Lower leg skin (tissue), 4 donors: ENCODE measurements at places on chromosomes 6 and 20.

DNA sequence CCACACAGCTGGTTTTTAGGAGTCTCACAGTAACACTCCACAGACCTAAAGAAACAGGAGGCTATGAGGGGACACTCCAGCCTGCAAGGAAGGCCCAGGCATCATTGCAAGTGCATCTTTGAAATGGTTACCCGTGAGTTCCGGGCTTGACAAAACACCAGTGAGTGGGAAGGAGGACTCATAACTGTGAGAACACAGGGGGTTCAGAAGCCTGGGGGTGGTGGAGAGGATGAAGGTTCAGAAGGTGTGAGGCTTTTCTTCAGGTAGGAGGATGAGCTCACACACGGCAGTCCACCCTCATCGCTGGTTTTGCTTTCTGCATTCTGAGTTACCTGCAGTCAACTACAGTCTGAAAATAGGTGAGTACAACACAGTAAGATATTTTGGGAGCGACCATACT, 39.9 kb downstream of the MAP7 start:
- no peak for DNase-seq

DNA sequence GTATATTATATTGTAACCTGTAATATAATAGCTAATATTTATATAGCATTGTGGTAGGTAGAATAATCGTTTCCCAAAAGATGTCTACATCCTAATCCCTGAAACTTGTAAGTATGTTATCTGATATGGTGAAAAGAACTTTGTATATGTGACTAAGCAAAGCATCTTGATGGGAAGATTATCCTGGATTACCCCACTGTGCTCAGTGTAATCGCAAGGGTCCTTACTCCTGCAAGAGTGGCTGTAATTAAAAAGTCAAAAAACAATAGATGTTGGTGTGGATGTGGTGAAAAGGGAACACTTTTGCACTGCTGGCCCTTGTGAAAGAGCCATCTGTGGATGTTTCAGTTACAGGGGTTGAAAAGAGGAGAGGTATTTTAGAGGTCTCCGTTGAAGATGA, 95.2 kb downstream of the EDN1 start:
- no peak for DNase-seq

DNA sequence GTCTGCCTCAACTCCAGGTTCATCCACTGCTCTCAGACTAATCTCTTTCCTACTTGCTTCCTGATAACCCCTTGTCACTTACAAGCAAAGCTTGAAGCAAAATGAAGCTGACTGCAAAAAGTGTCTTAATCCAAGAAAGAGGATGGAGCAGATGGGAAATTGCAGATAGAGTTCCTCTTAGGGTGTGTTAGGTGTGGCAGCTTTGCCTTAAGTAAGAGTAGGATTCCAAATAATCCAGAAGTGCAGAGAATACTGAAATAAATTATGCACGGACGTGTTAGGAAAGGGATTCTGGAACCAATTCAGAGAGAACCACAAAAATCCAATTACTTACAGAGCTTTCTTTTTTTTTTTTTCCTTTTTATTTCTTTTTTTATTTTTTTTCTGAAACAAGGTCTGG, 6.1 kb upstream of the RPL7L1 start:
- DNase-seq: no peak

GRCh38 chr20:34663213-34663943, 13.5 kb downstream of the PIGU start:
- no peak for DNase-seq

GRCh38 chr20:41278936-41279335, 38.6 kb downstream of the ZHX3 start:
- no peak for DNase-seq

DNA sequence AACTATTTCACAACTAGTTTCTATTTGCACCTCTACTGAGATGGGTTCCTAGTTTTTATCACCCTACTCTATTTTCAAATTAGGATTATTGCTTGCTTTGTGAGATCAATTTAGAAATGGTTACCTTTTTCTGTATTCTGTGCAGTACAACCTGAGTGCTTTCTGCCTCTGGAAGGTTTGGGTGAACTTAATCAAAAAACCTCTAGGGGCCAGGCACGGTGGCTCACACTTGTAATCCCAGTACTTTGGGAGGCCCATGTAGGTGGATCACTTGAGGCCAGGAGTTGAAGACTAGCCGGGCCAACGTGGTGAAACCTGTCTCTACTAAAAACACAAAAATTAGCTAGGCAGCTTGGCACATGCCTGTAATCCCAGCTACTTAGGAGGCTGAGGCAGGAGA, 63.3 kb downstream of the SCAF8 start:
- DNase-seq: no peak

GRCh38 chr20:64149141-64149540, 15.1 kb upstream of the MYT1 start:
- DNase-seq: peak; percentile 64

DNA sequence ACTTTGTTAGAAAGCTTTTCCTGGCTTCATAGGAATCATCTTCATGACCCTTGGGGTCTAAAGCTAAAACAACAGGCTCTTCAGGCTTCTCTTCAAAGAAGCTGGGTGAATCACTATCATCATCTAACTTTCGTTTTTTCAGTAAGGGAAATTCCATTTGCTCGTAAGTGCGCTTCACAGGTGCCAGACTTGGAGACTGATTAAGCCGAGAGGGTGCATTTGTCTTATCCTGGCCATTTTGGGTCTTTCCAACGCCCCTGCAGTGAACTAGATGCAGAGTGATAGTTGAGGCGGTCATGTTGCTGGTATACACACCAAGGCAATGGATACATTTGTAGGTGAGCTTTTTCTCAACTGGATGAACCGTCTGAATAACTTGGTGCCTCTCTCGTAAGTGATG, 38.8 kb downstream of the ADNP start:
- DNase-seq: no peak

DNA sequence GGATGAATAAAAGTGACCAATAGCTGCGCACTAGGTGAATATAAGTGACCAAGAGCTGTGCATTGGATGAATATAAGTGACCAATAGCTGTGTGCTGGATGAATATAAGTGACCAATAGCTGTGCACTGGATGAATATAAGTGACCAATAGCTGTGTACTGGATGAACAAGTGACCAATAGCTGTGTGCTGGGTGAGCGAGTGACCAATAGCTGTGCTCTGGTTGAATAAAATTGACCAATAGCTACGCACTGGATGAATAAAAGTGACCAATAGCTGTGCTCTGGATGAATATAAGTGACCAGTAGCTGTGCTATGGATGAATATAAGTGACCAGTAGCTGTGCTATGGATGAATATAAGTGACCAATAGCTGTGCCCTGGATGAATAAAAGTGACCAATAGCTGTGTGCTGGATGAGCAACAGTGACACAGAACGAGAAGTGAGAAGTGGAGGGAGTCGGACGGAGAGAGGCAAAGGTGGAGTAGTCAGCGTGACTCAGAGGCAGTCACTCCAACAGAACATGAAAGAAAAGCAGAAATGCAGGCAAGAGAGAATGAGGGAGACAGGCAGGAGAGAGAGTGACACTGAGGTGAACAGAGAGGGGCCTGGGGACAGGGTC, 38.5 kb downstream of the RBM38 start:
- no peak for DNase-seq

DNA sequence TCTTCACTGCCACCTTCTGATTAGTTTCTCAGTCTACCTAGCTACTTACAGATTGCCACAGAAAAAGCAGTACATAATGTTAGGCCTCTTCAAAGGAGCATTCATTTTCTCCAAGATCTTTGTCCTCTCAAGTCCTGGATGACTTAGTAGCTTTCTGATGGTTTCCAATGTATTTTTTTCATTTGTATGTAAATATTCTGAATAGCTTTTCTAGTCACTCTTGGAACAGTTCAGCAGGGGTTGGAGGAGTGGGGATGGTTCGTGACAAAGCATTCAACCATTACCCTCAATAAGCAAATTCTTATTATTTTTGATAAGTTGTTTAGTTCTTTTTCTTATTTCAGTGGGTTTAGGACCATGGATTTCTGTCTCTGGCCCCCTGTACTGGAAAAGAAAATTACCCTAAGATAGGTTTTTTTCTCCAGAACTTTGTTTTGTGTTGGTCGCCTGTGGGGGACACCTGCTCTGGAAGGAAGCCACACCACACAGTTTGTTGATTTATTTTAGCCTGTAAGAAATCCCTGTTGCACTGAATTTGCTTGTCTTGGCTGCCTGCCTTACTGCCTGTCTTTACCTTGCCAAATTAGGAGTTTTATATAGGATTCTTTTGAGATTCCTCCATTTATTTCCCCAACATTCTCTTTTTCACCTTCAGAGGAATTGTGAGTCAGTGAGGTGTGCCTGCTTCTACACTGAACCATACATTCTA, 247.9 kb downstream of the RFPL4B start:
- DNase-seq: no peak

- DNase-seq: no peak
Measured at GRCh38 chr20:5675103-5676091, 74.8 kb upstream of the SHLD1 start.

GRCh38 chr6:20840675-20841074, 306.4 kb downstream of the CDKAL1 start:
- DNase-seq: no peak

DNA sequence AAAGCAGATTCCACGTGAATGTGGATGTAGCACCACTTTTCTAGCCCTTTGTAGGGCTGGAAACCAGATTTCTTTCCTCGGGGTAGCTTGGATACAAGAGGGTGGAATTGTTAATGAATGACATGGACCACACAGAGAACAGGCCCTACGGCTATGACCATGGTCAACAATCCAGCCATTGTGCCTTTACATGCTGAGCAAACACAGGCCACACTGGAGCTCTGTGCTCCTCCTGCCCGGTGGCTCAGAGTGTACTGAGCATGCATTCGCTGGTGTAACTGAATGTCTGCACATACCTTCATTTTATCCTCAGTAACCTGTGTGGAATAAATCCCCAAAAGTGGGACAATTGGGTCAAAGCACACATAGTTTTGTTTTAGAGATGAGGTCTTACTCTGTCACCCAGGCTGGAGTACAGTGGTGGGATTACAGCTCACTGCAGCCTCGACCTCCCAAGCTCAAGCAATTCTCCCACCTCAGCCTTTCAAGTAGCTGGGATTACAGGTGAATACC, 32.8 kb downstream of the LRP11 start:
- DNase-seq: no peak

DNA sequence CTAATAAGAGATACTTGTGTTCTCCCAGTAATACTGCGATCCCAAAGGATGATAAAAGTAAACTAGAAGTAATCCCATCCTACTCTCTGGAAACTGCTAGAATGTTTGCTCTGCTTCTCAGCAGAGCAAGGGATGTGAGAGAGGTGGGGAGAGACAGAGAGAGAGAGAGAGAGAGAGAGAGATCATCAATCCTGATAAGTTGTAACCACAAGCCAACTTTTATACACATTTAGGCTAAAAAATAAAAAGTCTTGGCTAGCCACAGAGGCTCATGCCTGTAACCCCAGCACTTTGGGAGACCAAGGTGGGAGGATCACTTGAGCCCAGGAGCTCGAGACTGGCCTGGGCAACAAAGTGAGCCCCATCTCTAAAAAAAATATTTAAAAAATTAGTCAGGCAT, 16.0 kb upstream of the TRIM38 start:
- DNase-seq: no peak

GRCh38 chr20:40774252-40774651, 85.2 kb upstream of the MAFB start:
- no peak for DNase-seq

DNA sequence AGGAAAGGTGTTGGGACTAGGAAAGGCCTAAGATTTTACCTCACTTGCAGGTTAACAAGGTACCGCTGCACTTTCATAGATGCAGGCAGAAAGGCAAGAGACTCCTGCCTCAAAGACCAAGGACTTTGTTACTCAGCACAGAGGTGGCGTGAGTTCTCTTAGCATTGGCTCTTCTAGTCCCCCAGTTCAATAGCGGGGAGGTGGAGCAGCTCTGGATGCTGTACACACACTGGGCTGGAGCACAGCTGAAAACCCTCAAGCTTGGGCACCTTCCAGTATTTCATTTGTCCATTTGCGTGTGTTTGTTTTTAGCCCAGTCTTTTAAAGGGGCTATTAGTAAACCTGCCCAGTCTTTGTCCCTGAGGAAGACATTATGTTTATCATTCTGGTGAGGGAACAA, 345.2 kb downstream of the FARS2 start:
- no peak for DNase-seq

DNA sequence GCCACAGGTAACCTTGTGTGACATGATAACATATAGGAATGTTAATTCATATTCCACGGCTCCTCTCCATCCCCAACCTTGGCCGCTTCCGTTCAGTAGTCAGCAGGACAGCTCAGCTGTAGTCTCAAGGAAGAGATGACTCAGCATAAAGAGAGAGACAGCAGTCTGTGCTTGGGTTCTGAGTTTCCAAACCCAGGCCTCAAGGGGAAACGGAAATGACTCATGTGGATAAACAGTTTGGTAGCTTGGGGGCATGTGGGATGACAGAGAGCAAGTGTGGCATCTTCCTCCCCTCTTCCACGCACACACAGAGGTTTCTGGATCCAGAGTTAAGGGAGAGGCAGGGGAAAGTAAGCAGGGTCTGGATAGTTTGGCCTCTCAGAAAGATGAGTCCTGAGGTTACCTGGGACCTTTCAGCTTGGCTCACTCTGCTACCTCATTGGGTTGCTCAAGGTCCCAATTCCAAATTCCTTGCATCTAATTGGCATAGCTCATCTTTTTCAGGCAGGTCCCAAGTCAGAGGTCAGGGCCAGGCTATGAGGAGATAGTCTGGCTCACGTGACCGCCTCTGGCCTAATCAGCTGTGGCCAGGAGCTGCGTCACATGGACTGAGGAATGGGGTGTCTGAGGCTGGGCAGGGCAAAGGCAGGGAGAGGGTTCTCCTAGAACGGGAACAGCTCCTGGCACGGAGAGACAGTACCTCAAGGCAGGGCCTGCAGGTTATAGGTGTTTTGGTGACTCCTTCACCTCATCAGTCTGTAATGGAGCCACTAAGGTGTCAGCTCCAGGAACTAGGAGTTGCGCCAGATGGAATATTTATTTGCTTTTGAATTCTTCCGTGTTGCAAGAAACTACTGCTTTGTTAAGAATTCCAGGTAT, 36.5 kb upstream of the MLN start:
- DNase-seq: peak; percentile 62
